ENCODE measurements at places on chromosomes 3 and 15.
A peak's percentile ranks its signal among the peaks of the same experiment; 100 is the strongest.

DNA sequence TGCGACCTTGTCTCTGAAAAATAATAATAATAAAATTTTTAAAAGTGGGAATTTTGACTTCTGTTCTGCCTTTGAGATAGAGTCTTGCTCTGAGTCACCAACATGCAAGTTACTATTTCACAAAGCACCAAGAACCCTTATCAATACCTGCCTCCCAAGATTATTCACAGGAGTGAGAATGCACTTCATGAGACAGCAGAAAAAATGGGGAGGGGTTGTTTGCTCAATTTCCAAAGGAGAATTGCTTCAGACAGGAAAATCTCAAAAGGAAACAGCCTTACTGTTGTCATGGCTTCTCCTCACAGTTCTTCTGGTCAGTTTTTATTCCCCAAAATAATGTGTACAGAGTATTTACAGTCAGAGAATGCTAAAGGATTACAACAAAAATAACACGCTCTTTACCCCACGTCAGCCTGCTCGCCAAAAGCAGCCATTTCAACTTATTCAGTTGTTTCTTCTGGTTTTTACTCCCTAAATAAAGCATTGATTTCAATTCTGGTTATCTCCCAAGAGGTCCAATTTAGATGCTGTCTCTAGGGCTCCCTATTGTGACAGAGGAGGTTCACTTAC, 89.0 kb downstream of the PPCDC start:
- DNase-seq, result no peak

- DNase-seq, result no peak
Observed at GRCh38 chr3:30162579-30162978, 443.8 kb upstream of the TGFBR2 start.

- DNase-seq, result peak; percentile 40
Observed at GRCh38 chr3:13015286-13016082, 57.7 kb downstream of the IQSEC1 start.

DNA sequence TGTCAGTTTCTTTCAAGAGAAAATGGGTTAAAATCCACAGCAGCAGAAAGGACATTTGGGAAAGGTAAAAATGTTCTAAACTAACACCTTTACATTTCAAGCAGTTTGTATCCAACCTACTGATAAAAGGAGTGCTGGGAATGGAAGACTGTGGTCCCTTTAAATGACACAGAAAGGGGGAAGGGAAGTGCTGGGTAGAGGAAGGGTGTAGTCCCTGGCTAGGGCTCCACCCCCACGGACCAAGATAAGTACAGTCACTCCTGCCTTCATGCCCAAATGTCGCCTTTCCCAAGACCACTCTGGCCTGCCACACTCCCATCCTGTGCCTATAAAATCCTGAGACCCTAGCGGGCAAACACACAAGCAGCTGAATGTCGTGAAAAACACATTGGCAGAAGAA, 350.9 kb upstream of the POU1F1 start:
- DNase-seq, result no peak

Data from KG1 (cell line).